ENCODE measurements at places on chromosomes 7 and 10. TPM values are rescaled to one million over a fixed set of nuclear protein-coding genes. Genes with fewer than 3 reads are reported as not detected.
A peak's percentile ranks its signal among the peaks of the same experiment; 100 is the strongest.

Gene ADARB2
- 8.4 TPM for total RNA-seq

DNA sequence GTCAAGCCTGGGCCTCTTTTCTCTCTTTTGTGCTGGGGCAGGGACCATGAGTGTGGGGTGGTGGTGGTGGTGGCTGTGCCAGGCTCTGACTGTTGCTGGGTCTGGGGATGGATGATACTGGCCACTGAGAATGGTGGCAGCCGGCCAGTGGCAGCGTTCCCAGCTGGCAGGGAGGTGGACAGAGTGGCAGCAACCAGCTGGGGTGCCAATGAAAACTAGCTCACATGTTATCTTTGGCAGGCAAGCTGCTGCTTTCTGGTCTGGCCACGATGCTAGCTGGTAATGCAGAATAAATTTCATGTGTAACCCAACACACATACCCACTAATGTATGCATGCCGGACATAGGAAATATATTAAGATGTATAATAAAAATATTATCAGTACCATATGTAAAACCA, 95.0 kb upstream of the SLC26A5 start:
- no peak for DNase-seq

Gene SYCE1
- total RNA-seq, result 3.5 TPM

DNA sequence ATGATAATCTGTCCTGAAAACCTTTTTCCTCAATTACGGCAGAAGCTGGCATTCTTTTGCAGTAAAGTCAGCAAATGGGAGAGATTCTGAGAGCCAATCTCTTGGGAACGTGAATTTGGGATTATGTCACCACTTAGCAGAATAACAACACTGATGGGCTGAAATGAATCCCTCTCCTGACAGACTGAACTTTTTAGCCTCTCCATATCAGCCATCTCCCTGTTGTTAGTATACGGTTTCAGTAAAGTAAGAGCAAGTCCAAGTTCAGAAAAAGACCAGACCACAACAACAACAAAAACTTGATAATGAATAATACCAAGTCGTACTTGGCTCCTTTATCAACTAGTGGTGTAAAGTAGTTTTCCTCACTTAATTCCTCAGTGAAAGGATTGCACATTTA, 1048.8 kb downstream of the GATA3 start:
- no peak for DNase-seq

DNA sequence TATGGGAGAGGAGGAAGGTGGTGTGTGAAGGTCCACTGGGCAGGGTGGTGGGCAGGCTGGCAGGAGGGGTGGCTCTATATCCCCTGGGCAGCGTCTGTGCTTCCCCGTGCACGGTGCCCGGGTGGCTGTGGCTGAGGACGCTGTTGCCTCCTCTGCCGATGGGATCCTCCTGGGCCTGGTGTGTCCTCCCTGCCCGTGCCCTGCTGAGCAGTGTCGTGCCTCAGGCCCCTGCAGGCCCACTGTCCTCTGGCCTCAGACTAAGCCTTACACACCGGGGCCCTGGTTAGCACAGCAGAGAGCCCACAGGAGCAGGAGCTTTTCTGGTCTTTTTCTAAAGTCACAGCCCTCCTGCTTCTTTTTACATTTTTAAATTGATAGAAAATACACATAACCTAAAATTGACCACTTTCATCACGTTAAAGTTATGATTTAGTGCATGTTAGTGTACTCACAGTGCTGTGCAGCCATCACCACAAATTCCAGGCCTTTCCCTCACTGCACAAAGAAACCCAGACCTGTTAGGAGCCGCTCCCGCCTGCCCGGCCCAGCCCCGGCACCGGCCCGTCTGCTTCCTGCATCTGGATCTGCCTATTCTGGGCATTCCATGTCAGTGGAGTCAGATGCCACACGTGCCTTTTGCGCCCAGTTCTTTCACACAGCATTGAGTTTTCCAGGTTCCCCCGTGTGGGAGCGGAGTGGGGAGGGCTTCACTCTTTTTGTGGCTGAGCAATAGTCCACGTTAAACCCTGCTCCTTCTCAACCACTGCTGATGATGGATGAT, 19.4 kb downstream of the PFKFB3 start:
- DNase-seq, result no peak

GRCh38 chr7:126236261-126236660, 1016.5 kb downstream of the GRM8 start:
- no peak for DNase-seq

GRCh38 chr10:6778992-6779701, 199.1 kb upstream of the PRKCQ start:
- DNase-seq, result no peak

DNA sequence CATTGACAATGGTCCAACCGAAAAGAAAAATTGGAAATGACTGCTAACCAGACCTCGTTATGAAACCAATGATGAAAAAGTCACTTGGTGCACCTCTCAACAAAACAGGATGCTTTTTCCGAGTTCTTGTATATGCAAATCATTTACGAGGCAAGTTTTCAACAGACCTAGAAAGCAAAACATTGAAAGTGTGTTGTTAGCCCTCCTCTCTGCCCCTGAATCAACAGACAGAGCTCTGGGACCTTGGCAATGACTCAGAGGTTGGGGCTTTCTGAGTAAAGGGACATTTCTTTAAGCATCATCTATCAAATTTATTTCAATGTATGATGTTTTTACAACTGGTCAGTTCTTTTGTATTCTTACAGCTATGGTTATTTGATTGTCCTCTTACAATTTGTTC, 16.3 kb upstream of the DKK1 start:
- no peak for DNase-seq

Gene STEAP2
- 20.1 TPM for total RNA-seq

GRCh38 chr10:60892571-60892970, 51.4 kb downstream of the RHOBTB1 start:
- no peak for DNase-seq

DNA sequence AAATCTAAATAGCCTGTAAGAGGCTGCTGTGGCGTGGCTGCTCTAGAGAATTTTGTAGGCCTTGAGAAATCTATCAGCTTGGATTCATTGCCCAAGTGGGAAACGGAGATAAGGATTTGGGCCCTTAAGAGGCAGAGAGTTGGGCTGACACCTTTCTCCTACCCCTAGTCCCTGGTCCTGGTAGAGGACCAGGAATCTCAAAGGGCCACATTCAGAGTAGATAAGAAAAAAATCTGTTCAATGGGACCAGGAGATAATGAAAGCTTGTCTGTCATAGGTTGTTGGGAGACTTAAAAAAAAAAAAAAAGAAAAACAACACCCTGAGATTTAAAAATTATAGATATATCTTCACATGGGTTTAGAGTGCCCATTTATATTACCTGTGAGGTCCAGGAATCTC, 17.8 kb downstream of the TMEM209 start:
- DNase-seq, result no peak

DNA sequence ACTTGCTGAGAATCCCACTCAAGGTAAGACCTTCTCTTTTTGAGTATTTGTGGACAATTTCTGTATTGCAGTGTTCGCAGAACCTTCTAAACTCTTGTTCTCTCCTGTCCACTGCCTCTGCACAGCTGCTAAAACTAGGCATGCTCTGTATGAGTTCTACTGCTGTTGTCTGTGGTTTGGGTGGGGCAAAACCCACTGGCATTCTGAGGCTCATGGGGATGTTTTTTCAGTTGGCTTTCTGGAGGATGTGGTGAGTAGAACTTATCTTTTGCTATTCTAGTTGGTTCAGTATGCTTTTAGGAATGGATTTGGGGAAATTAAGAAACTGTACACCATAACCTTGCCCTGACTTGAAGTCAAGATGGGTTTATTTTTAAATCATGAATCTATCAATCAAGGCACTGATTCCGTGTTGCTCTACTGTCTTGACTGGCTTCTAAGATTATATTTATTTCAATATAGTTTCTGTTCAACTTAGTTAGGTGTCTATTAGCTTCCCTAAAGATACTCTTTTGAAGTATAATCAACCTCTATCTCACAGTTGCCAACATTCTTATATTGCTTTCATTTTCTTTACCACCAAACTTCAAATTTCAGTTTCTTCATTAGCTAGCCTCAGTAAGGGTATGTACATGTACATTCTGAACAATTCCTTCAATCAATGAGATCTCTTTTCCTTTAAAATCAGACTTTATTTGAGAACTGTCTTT, 25.0 kb upstream of the C1GALT1 start:
- DNase-seq, result peak; percentile 22

DNA sequence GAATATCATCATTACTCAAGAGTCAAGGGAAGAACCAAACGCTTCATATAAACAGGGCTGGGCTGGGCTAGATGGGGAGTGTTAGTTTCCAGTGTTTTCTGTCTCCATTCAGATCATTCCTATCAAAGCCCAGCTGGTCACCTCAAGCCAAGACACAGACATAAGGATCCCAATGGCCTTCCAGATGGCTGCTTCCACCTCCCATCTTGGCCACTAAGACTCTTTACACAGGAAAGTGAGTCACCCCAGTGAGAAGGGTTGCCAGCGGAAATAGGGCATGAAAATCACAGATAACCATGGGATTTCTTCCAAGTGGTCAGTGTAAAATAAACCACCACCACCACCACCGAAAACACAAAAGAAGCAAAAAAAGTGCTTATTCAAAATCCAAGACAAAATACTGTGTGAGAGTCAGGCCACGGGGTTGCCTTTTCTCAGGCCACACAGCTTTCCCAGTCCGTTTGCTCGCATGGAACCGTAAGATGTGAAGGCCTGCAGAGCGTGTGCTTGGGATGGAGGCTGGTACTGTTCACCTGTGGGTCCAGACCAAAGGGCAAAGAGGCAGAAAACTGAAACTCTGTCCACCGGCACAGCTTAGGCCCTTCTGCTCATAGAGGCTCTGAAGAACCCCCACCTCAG, 5.6 kb downstream of the PRSS2 start:
- DNase-seq, result no peak

DNA sequence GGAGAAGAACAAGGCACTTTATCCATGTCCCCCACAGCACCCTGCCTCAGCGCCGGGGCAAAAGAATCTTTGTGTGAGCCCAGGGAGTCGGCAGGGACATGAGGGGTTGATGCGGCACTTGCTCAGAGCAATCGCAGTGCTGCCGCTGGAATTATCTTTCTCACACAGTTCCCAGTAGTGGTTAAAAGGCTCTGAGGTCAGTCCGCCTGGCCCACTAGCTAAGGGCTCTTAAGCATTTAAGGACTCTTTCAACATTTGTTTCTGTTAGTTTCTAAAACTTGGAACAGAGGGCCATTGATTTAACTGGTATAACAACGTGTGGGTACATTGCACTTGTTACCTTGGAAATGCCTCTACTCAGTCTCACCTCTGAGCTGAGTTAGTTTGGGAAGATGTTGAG, 208.0 kb upstream of the C7orf33 start:
- no peak for DNase-seq

- no peak for DNase-seq
These were observed 25.9 kb downstream of the LMOD2 start for GRCh38 chr7:123681561-123681960.

Gene SORCS1
- 34.3 TPM for total RNA-seq

GRCh38 chr7:64879800-64880199, 23.3 kb upstream of the ZNF273 start:
- peak; percentile 2 for DNase-seq

DNA sequence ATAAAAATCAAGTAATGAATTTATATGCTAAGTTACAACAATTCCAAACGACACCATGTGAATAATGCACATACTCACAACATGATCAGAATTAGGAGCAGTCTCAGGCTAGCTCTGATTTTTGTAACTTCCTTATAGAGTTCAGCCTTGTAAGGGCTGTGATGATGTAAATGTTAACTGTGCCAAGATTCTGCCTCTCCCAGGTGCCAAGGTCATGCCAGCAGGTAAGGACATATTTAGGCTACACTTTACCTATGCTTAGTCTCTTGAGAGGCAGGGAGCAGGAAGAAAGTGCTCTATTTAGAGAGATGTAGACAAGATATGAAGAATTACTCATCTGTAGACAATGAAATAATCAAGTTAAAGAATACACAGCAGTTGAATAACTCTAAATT, 53.6 kb upstream of the AGR3 start:
- no peak for DNase-seq

GRCh38 chr7:132180481-132180880, 395.8 kb downstream of the PLXNA4 start:
- no peak for DNase-seq

GRCh38 chr10:34959321-34959720, 130.8 kb downstream of the CUL2 start:
- DNase-seq, result no peak

DNA sequence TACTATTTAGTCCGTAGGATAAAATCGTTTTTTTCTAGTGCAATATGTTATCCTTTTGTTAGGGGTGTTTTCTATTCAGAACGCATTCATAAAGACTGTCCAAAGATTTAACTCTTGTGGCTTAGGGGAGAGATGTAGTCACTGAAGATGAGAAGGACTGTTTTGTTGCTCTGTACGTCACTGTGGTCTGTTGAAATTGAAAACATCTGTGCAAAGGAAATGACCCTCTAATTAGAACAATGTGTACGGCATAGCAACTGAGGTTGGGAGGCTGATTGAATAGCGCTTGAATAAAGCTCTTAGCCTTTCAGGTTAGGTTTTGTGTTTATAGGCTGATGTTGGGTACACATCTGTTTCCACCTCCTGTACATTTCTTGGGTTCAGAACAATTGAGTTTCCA, 453.4 kb upstream of the AKR1E2 start:
- DNase-seq, result no peak

DNA sequence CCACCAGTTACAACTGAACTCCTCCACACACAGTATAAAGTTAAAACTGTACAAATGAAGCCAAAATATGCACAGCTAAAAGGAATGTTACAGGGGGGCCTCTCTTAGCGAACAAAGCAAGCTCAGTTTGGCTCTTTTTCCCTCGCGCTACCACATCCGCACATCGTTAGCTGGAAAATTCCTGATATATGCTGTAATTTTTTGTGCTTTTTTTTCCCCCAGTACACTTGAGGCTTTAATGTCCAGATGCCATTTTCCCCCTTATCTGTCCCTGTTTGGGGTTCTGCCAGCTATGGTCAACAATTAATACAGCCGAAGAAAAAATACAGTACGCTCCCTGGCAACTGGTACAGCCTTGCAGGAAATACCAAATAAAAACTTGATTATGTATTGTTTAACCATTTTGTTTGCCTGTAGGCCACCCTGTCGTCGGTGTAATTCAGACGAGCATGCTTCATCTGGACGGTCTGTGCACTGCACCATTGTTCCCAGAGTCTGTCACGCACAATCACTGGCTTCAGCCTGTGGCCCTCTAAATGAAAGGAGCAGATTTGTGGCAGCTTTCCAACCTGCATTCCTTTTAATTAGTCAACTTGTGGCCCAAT, 108.1 kb upstream of the FAM133B start:
- peak; percentile 23 for DNase-seq
